Body of pancreas (tissue), 4 donors: ENCODE measurements at places on chromosomes 13 and 19.
A peak's percentile ranks its signal among the peaks of the same experiment; 100 is the strongest.

- DNase-seq, result no peak
These were observed 4.3 kb upstream of the DACH1 start for GRCh38 chr13:71871176-71871754.

GRCh38 chr13:113630296-113630695 lies 27.7 kb downstream of the ATP4B start:
- DNase-seq, result no peak

- DNase-seq, result peak; percentile 11
These were observed 667 bp downstream of the ZNF878 start for GRCh38 chr19:12052091-12052496.

GRCh38 chr13:51230477-51231105 lies 8.4 kb downstream of the FAM124A start:
- peak; percentile 72 for DNase-seq

GRCh38 chr13:52846567-52847321 lies 1.7 kb downstream of the PCDH8 start:
- DNase-seq, result peak; percentile 52

GRCh38 chr19:13870873-13871272 lies 6.1 kb upstream of the NANOS3 start:
- DNase-seq, result no peak

DNA sequence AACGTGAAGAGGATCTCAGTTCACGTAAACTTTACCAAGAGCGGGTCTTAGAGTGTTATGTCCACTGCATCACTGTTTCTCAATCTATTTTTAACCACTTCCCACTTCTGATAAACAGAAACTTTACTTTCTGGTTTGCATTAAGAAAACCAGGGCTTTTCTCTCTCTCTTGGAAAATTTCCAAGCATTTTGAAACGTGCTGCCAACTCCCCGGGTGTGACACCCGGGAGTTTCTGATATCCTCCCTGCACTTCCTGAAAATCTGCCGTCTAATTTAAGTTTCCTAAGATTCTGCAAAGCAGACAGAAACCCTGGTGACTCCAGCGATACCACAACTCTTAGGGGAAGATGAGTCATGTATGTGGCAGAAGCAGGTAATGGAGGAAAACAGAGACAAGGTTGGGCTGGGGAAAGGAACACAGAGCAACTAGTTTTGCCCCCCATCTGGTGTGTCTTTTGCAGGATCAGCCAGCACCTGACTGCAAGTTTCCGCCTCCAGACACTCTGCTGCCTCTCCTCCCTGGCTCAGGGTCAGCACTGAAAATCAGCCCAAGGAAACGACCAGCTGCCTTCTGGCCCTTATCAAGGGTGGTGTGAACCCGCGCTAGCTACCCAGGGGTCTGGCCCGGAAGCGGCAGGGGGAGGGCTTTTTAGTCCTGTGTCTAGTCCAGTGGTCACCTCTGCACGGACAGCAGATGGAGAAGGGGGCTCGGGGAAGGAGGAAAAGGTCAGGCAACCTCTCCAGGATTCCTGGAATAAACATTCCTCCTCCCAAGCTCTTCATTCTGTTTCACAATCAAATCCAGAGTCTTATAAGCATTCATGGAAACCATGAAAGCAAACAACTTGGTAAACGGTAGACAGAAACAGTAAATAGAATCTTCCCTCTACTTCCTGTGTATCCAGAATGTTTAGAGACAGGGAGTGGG lies 11.3 kb upstream of the FFAR2 start:
- no peak for DNase-seq

GRCh38 chr13:75042807-75043206 lies 439.2 kb downstream of the TBC1D4 start:
- no peak for DNase-seq

DNA sequence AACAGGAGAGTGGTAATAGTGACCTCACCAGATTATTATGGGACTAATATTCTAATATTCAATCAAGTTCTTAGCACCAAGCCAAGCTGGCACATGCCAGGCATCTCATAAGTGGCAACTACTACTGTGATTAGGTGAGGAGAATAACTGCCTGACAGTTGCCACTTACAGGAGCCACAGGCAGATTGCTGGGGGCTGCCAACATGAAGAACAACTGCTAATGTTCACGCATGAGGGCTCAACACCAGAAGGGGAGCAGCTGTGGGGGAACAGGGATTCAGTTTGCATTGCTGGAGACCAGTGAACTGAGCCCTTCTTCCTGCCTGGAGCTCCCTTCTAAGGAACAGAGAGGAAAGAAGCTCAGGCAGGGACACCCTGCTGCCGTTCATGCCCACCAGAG lies 504.5 kb downstream of the FOXO1 start:
- DNase-seq, result no peak

GRCh38 chr13:27522847-27523246 lies 72.5 kb upstream of the MTIF3 start:
- no peak for DNase-seq

DNA sequence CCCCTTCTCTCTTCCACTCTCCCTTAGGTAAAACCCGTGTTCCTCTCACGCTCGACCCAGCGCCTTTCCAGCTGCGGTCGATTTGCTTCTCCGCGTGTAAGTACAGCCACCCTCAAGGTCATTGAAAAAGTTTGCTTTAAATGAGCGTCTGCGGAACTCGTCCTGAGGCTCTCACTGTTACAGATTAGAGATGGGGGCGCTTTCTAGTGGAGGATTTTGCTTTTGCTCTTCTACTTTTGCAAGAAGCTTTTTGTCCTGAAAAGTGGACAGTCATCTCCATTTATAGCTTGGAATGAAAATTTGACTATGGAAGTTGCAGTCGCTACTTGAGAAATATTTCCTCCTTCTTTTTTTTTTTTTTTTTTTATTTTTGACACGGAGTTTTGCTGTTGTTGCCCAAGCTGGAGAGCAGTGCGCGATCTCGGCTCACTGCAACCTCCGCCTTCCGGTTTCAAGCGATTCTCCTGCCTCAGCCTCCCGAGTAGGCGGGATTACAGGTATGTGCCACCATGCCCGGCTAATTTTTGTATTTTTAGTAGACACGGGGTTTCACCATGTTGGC lies 595 bp upstream of the RAB20 start:
- no peak for DNase-seq

DNA sequence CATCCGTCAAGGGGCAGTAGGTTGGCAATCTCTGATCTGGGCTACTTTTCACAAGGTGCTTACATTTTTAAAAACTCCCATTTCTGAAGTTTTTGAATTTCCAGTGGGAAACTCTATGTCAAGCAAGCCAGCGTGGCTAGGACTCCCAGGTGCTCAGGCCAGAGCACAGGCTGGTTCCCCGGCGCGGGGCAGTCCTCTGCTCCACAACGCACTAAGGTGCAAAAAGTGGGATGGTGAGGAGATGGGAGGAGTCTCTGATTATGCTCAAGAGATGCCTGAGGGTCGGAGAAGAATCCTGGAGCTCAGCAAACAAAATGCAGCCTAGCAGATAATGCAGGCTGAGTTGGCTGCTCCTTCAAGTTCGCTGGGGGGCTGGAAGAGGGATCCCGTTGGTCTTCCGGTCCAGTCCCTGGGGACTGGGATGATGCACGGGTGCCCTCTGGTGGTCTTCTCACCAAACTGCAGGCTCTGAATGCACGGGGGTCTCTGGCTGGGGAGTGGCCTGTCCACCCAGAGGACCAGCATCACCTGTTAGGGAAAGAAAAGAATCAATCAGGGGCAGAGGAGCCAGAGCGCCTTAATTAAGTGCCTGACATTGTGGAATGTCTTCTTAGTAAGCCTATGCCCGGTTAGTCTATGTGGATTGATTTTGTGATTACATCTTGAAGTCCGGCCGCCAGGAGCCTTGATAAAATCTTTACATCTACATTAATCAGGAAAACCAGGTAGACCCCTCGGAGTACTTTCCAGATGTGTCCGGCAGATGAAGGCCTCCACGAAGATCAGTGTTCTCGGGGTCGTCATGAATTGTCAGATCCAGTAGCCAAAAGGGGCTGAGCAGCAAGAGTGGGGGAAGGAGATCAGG lies 244.4 kb upstream of the MAB21L1 start:
- DNase-seq, result peak; percentile 53

- DNase-seq, result no peak
These were observed 100.8 kb downstream of the TEX29 start for GRCh38 chr13:111421216-111421615.

GRCh38 chr19:6528544-6529121 lies 2.2 kb upstream of the TNFSF9 start:
- no peak for DNase-seq

DNA sequence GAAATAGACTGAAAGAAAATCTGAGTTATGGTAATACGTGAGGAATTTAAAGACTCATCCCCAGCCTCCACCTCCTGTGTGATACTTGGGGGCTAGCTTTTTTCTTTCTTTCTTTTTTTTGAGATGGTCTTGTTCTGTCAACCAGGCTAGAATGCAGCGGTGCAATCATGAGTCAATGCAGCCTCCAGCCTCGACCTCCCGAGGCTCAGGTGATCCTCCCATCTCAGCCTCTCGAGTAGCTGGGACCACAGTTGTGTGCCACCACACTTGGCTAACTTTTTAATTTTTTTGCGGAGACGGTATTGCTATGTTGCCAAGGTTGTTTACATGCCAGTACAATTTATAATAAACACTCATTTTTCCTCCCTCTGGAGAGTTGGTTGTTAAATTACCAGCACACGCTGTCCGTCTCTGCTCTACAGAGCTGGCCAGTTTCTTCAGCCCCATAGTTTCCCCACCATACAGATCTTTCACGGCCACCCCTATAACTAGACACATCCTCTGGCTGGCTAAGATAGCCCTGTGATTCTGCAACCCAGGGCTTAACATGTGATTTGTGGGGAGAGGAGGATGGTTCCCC lies 4.8 kb downstream of the TNFSF9 start:
- no peak for DNase-seq

- DNase-seq, result no peak
These were observed 45.9 kb upstream of the VSTM2B start for GRCh38 chr19:29479941-29480340.

DNA sequence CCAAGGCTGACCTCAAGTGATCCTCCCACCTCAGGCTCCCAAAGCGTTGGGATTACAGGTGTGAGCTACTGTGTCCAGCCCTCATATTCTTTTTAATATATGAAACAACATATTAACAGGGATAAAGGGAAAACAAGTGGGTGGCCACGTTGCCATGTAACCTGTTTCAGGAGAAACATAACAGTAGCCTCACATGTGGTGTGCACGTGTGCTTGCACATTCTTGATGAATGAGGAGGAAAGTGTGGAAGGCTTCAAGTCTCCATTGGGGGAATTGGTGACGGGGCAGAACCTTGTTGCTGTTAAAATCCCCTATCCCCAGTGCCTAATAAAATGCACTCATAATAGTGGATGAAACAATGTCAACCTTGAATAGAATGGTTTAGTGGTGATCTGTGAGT lies 202.3 kb downstream of the MTUS2 start:
- no peak for DNase-seq
